Stimulated activated CD8-positive, alpha-beta memory T cell treated with anti-CD3 and anti-CD28 coated beads, Interleukin-15, amount 100 ng/mL, for 4 hours (primary cell): ENCODE measurements at places on chromosomes 6 and 20.

DNA sequence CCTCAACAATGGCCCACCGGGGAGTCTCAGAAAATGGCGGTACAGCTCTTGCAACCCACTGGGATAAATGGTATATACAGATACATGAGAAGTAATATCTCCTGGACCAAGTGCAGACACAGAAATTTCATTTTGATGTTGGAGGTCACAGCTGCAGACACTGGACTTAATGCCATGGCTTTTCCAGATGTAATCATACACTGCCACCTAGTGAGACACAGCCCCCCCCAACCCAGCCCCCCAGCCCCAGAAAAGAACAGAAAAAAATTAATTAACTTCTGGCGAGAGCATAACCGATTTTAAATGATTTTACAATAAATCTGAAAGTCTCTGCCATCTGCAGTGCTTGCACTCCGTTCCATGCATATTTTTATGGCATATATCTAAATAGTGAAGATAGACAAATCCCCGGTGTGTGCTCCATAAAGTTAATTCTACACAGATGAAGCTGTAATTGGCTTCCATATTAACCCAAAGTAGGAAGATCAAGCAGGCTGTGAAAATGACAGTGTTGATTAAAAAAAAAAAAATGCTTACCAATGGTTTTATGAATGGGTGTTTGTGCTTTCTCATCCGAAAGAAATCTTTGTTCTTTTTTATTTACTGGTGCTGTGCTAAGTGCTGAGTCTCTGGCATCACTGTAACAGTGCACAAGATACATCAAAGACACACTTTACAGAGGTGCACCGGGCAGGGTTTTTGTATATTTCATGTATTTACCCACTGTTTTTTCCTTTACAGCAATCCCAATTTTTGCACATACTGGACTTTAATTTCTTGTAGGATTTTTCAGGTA, 804.1 kb downstream of the TFAP2A start:
- no peak for DNase-seq

DNA sequence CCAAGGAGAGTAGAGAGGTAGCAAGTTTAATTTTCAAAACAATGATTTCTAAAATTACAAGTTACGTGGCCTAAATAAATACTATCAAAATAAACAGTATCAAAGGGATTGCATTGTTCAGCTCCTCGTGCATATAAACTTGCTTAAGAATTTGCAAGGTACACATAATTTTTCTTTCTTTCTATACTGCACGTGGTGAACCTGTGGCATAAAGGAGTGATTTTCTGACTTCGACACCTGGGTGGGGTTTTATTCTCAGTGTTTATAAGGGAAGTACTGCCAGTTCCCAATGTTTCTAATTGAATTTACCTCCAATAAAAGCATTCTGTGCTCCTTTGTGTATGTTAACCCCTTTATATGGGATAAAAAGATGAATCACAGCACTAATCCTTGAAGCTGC, 50.1 kb upstream of the C20orf144 start:
- DNase-seq: no peak

- DNase-seq: no peak
Observed at GRCh38 chr6:157848693-157849092, 25.6 kb downstream of the SNX9 start.

- no peak for DNase-seq
Observed at GRCh38 chr20:38084425-38084951, 50.9 kb downstream of the RPRD1B start.

- DNase-seq: no peak
Observed at GRCh38 chr20:44495802-44496481, 20.3 kb downstream of the TTPAL start.

DNA sequence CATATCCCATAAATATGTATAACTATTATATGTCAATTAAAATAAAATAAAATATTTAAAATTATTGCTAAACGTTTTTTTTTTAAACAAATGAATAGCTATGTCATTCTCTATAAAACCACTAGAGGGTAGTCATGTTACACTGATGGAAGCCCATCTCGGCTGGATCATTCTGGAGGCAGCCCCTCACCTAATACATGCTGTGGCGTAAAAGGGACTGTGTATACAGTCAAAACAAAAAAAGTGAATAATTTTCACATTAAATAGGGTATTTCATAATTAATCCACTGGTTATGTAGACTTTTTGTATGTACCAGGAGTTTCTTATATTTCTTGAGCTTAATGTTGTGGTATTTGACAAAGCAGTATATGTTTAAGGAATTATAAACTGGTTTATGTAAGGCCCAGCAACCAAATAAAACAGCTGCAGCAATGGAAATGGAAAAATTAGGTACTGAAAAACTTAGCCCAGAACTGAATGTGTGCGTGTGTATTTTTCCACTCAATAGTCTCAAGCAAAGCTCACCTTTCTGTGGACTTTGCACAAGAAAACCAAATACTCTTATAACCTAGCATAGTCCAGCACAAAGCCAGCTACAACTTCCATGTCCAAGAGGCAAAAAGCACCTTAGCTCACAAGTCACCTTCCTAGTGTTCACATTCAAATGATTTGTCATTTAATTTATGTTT, 81.7 kb downstream of the COL9A1 start:
- no peak for DNase-seq

DNA sequence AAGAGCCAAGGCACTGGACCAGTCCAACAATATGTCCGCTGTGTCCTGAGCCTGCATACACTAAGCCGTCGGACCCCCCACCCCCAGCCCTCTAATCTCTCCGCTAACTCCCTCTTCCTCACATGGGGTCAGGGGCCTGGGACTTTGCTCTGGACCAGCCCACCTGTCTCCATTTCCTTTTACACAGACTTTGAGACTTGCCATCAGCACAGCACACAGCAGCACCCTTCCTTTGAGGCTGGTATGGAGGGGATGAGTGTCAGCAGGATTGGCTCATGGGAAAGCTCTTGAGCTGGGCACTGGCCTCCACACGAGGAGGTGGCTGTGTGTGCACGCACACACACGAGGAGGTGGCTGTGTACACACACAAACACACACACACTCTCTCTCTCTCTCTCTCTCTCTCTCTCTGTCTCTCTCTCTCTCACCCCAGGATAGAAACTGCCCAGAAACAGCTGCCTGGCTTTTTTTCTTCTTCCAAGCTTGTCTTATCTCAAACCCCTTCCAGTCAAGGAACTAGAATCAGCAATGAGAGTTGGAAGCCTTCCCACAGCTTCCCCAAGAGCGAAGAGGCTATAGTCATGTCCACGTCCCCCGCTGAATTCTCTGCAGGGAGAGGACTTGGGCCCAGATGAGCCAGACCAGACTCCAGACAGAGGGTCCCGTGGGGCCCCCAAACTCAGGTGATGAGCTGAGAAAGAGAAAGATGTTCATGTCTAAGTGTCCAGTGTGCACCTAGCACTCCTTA, 18.6 kb downstream of the SLC9A8 start:
- no peak for DNase-seq

- DNase-seq: no peak
Observed at GRCh38 chr6:67131827-67132226, 1424.8 kb upstream of the EYS start.

DNA sequence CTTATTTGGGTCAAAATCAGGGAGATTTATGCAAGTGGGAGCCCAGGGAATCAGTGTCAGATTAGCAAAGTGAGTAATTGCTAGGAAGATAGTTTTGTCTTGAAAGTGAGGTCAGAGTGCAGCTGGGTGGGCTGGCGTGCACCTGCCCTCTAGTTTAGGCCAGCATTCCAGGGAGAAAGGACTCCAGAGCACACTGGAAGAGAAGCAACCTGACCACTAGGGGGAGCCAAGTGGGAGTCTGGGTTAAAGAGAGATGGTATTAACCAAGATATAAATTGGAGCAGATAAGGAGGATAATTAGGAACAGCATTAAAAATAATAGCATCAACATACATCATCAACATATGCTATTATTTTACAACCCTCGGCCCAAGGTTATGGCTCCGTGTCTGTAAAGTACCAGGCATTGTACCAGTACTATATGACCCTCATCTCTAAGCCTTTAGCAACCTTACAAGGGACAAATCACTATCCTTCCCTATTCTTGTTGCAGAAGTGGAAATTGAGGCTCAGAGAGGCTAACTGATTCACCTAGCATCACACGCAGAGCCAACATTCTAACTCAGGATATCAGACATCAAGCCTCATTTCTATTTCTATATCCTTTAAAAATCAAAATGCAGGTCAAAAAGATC, 57.8 kb downstream of the SLC2A10 start:
- no peak for DNase-seq

DNA sequence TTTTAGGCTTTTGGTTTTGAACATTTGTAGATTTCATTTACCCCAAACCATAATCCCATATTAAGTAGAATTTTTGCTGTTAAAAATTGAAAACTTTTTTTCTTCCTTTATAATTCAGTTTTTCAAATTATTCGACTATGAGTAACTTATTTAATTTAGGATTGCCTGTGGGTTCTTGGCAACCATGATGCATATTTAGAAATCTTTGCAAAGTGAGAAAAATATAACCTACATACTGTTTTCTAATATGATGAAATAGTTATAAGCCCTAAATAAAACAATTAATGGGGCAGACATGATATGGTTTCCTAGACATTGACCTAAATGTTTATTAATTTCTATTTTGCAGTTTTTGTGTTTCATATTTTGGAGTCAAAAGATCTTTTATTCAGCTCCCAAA, 23.6 kb downstream of the NEDD9 start:
- DNase-seq: no peak

DNA sequence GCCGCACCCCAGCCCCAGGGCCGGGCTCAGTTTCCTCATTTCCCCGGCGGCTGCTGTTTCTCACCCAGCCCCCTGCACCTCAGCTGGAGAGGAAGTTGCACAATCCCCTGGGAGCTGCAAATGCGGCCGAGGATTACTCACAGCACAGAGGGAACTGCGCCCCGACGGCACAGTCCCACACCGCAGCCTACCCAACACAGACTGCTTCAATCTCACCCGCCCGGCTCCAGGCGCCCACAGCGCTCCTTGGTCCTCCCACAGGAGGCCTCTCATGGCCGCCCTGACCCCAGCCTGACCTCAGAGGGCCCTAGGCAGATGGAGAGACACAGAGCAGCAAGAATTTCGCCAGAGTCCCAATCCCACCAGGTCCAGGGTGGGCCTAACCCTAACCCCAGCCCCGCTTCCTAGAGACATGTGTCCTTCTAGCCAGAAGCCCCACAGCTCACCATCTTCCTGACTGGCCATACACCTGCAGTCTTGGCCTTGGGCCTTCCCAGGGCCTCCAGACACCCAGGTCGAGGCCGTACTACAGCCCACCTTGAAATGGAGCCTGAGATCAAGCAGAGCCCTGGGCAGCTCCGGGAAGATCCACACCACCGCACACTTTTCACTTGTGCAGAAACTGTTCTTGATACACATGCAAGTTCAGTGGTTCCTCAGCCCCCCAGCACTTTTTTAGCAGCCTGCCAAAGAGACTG, 11.7 kb downstream of the TFEB start:
- DNase-seq: no peak

DNA sequence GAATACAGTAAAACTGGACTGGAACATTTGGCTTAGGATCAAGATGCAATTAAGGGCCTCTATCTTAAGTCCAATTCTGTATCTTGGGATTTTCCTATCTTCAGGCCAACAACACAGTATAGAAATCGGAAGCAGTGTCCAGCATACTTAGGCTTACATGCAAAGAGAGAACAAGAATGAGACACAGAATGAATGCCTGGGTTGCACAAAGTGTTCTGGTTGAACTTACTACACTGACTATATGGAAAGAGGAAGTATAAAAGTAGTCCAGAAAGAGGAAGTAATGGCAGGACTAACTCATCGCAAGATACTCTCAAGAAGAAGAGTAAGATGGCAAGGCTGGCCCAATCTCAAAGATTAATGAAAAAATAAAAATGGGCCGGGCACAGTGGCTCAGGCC, 87.6 kb downstream of the BTBD9 start:
- DNase-seq: no peak

GRCh38 chr20:13274275-13274861, 53.3 kb downstream of the ISM1 start:
- DNase-seq: no peak

GRCh38 chr6:75145976-75146375, 59.9 kb downstream of the COL12A1 start:
- DNase-seq: no peak

DNA sequence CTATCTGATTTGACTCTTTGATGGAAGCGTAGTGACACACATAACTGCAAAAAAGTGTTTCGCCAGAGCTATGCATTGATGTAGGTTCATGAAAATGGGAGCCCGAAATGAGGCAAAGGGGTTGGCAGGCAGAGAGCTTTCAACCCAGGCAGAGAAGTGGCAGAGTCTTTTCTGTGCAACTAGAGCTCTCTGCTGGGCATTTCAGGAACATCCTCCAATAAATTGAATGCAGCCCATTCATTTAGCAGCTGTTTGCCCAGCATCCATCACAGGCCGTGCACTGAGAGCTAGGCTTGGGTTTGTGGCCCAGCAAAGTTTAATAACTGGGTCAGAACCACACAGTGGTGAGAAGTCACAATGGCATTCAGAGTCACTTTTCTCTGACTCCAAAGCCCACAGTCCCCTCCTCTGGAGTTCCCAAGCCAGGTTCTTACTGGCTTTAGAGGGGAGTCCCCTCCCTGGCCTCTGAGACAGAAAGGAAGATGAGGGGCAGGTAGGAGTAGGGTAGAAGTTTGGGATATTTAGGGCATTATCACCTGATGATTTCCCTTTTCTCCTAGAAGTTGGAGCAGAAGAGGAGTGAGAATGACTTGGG, 31.8 kb upstream of the ELMO2 start:
- DNase-seq: no peak

DNA sequence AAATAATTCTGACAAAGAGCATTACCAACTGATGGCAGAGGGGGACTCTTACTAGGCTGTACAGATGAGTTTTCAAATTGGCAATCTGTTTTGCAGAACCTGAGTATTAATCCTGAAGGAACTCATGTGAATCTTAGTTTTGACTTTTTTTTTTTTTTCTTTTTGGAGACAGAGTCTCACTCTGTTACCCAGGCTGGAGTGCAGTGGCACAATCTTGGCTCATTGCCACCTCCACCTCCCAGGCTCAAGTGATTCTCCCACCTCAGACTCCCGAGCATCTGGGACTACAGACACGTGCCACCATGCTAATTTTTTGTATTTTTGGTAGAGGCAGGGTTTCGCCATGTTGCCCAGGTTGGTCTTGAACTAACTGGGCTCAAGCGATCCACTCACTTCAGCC, 49.3 kb downstream of the KCTD20 start:
- DNase-seq: no peak

- DNase-seq: no peak
Observed at GRCh38 chr6:142906945-142907470, 38.0 kb downstream of the HIVEP2 start.

GRCh38 chr6:159037756-159038290, 7.0 kb downstream of the TAGAP start:
- no peak for DNase-seq

DNA sequence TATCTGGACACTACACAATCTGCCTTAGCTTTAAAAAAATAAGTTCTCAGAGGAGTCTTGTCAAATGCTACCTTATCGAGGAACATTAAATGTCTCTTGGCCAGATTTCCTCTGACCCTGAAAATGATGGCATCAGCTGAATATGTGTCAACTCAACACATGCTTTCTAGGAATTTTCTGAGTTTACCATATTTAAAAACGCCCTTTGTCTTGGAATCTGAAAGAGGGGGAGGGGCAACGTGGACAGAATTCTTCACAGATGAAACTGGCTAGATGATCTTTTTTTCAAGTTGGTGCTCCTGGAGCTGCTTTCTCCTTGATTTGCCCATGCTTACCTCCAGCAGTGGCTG, 5.1 kb downstream of the SOX4 start:
- DNase-seq: no peak

GRCh38 chr6:168671028-168671862, 230.3 kb downstream of the SMOC2 start:
- DNase-seq: no peak
